Pulmonary artery endothelial cell (primary cell): ENCODE measurements at places on chromosomes 11 and 22. TPM values are rescaled to one million over a fixed set of nuclear protein-coding genes. Genes with fewer than 3 reads are reported as not detected.

GRCh38 chr22:48118654-48119053 is 1356.2 kb downstream of the TBC1D22A start:
- DNase-seq, result no peak

DNA sequence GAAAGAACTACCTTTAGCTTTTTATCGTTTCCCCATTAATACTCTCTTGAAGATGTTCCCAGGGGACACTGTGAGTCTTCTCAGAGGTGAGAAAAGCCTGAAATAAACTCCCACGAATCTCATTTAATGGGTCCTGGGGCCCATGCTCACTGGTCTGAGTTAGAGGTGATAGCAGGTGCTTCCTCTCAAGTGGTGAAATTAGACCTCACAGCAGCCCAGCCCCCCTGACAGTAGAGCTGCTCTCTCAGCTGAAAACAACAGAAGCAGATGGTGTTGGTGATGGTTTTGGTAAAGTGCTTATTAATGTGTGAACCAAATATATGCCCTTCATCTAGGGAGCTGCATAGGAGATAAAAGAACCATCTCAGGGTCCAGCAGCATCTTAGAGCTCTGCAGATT is 76.8 kb upstream of the VPREB1 start:
- DNase-seq, result no peak

GRCh38 chr11:67415501-67416304 is at the start of gene CARNS1:
Gene CARNS1, plus strand, starts transcription at chr11:67415678. Its CDS starts 522 bp downstream, at chr11:67416200.
- DNase-seq, result no peak

GRCh38 chr11:95338430-95338991 is 107.5 kb upstream of the SESN3 start:
- DNase-seq, result no peak

DNA sequence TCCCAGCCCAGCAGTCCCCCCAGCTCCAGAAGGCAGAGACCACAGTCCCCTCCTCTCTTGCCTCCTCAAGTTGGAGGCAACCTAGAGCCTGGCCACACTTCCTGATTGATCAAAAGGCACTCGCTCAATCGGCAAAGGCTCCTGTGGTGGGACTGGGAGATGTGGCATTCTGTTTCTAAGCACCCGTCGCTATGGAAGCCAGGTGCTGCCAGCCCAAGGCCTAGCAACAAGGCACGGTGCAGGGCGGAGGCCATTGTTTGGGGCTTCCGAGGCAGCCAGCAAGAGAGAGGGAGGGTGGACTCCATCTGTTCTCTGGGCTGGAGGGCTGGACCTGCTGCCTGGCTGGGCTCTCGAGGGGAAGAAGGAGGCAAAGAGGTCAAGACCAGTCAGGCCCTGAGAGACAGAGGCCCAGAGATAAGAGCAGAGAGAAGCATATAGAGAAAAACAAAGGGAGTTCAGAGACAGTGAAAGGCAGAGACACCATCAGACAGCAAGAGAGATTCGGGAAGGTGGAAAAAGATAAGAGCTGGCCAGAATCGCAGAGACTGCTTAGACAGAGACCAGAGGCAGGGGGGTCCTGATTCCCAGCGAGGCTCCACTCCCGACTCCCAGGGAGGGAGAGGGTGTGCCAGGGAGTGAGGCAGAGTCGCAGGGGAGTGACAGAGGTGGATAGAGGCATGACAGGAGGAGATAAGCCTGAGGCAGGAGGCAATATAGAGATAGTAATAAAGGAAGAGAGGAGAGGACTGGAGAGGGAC is 21.2 kb downstream of the PDE2A start:
- DNase-seq, result no peak

DNA sequence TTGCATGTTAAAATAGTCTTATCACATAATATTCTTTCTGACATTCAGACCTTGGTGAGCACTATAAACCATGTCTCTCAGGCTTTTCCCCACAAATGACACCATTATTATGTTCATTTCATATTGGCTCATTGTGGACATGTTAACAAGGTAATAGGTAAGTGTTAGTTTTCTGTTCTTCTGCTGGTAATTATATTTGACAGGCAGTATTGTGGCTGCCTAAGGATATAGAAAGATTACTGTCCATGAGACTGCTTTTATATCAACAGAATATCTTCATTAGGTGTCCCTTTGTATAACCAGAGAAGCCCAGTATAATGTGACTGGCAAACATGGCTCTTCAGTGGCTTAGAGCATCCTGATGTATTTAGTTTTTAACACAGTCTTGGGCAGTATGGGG is 590.7 kb downstream of the NELL1 start:
- DNase-seq, result no peak

GRCh38 chr11:10573556-10573955 is 5.1 kb upstream of the LYVE1 start:
- DNase-seq, result no peak

GRCh38 chr11:119794756-119795155 is 65.8 kb upstream of the NECTIN1 start:
- no peak for DNase-seq

- DNase-seq, result no peak
Observed at GRCh38 chr11:2447951-2448650, 3.3 kb downstream of the KCNQ1 start.

GRCh38 chr11:15307619-15308024 is 192.9 kb downstream of the INSC start:
- DNase-seq, result no peak

GRCh38 chr11:23859087-23859486 is 637.8 kb upstream of the LUZP2 start:
- no peak for DNase-seq

DNA sequence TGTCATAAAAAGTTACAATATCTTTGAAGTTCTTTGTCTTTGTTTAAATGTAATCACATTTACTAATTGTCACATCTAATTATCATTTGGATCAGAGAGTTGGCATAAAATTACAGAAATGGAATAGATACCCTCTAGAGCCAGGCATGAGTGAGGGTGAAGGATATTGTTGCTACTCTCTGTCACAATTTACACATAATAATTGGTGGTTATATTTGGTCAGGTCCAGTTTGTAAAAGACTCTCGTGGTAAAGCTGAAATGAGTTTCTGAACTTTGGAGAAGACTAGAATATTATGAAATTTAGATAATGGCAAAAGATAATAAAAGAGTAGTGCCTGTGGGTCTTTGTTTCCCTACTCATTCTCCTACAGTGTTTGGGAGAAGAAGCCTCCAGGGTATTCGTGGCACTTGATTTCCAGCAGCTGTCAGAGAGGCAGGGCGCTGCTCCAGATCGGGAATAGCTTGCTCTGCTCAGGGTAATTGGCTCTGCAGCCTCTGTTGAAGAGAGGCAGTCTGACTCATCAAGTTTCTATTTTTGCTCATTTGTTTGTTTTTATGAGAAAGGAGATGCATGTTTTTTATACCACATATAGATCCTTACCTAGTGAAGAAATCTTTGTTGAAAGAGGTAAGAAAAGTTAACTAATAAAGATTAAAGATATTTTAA is 349.9 kb downstream of the CNTN5 start:
- no peak for DNase-seq

- no peak for DNase-seq
Observed at GRCh38 chr11:98740321-98740720, 280.4 kb upstream of the CNTN5 start.

- no peak for DNase-seq
Observed at GRCh38 chr11:76320929-76321328, 60.0 kb downstream of the THAP12 start.

- no peak for DNase-seq
Observed at GRCh38 chr11:32858731-32859130, 29.0 kb downstream of the PRRG4 start.

NCR3LG1 gene
- 8.8 and 10.5 TPM in 2 replicates for total RNA-seq

NXPE2 gene
- total RNA-seq, result not detected in 2 replicates

FADS1 gene
- 58.9 and 75.9 TPM in 2 replicates for total RNA-seq

SMC1B gene
- total RNA-seq, result under 0.01 and 0.04 TPM in 2 replicates

RIMBP3B gene
- total RNA-seq, result under 0.01 and 0.04 TPM in 2 replicates

TECTA gene
- total RNA-seq, result 0.25 and 0.33 TPM in 2 replicates

CASP5 gene
- total RNA-seq, result not detected in 2 replicates

OR8G5 gene
- not detected in 2 replicates for total RNA-seq

ACTN3 gene
- total RNA-seq, result 0.07 TPM in 2 replicates

CTSF gene
- total RNA-seq, result 20.4 TPM in 2 replicates
